Esophagus mucosa (tissue), 1 donor: ENCODE measurements at places on chromosomes 1 and 21. TPM values are rescaled to one million over a fixed set of nuclear protein-coding genes. Genes with fewer than 3 reads are reported as not detected.

Gene OVAAL
- total RNA-seq, result not detected

Gene SUSD4
- total RNA-seq, result 42.2 TPM

Gene ABCD3
- 30.3 TPM for total RNA-seq

Gene OPRD1
- not detected for total RNA-seq

Gene CRB1
- total RNA-seq, result not detected

Gene OR2T2
- total RNA-seq, result not detected

Gene HMGCL
- 28.2 TPM for total RNA-seq

Gene CR2
- 1.7 TPM for total RNA-seq

Gene KIF14
- total RNA-seq, result 3.1 TPM

Gene NTMT2
- total RNA-seq, result not detected

Gene NECTIN4
- total RNA-seq, result 115 TPM

Gene EPHA10
- 0.68 TPM for total RNA-seq

Gene OR10J1
- total RNA-seq, result not detected

Gene ACTA1
- 1.3 TPM for total RNA-seq

Gene CENPF
- 28.1 TPM for total RNA-seq

Gene TMEM52
- 0.32 TPM for total RNA-seq

Gene RAD54L
- total RNA-seq, result 5.2 TPM

GRCh38 chr1:44585315-44585920 is 88.9 kb downstream of the TMEM53 start:
- ATAC-seq, result no peak

DNA sequence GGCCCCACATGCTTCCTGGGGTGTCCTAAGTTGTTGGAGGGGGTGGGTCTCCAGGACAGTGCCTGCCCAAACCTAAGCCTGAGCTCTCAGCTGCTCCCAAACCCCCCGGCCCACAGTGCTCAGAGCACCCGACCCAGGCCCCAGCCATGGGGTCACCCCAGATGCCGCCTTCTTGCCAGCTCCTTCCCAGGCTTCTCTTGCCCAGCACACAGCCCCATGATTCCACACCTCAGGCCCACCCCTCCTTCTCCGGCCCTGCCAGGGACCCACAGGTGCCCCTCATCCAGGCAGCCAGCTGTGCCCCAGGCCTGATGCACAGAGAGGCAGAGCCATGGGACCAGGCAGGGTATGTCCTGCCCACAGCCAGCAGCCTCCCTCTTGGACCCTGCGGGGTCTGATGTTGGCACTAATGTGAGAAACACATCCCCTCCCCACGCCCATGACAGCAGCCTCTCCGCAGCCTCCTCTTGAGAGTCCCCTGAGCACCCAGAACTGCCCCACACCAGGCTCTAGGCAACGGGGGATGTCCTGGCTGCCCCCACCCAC is 4.9 kb downstream of the WNT9A start:
- no peak for ATAC-seq

DNA sequence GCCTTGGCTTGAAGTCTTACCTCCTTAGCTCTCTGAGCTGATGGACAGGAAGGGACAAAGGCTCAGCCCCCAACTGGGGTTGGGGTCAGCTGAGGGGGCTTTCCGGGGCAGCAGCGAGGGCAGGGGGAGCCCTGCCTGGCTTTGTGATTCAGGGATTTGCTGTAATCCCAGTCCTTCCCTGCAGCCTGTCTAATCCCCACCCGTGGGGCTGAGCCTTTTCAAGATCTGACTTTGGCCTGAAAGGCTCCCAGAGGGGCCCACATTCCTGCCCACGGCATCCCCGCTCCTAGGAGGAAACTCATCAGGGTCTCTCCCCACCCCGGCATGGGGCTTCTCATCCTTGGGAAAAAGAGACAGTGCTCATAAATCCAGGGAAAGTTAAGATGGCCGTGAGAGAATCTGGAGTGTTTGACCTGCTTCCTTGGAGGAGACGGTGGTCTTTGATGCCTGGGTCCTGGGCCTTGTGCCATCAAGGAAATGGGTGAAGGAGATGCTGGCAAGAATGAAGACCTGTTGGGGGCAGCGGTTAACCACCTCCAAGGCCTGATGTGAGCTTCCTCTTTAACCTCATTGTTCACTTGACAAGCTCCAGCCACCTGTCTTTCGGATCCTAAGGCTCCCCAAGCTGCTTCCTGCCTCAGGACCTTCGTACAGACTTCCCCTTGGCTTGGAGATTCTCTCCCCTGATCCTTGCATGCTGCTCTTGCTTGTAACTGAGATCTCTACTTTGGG is 83.1 kb upstream of the WNT4 start:
- no peak for ATAC-seq

- ATAC-seq, result no peak
These were observed 110.8 kb downstream of the PSMG1 start for GRCh38 chr21:39072468-39072867.

DNA sequence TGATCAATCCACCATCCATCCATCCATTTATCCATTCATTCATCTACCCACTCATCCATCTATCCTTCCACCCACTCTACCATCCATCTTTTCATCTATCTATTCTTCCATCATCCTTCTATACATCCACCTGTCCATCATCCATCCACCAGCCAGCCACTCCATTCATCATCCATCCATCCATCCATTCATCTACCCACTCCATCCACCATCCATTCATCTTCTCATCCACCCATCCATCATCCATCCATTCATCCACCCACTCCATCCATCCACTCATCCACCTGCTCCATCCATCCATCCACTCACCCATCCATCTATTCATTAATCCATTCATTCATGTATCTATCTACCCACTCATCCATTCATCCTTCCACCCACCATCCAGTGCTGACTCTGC is 127.9 kb upstream of the TMPRSS2 start:
- ATAC-seq, result no peak

DNA sequence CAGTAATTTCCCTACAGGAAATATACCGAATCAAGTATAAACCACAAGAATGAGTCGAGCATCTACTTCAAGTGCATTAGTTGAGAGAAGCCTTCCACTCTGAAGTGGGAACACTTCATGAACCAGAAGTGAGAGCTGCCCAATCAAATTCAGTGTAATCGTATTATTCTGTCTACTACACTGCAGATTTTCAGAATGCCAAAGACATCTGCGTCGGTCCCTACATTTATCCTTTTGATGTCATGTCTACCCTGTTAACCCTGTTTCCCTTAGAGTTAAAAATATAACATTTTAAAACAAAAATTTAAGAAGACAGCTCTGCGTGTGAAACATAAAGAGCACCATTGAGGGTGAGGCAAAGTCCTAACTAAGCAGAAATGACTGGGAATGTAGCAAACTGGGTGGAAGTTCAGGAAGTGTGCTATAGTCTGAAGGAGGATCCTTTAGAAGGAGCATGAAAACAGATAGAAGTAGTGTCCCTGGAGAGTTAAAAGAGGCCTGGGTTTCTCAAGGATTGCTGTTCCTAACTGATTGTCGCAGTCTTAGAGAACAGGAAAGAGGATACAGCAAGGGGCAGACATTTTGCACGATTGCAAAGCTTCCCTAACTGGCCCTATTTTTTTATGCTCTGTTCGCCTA is 291.2 kb downstream of the PTPRC start:
- no peak for ATAC-seq

DNA sequence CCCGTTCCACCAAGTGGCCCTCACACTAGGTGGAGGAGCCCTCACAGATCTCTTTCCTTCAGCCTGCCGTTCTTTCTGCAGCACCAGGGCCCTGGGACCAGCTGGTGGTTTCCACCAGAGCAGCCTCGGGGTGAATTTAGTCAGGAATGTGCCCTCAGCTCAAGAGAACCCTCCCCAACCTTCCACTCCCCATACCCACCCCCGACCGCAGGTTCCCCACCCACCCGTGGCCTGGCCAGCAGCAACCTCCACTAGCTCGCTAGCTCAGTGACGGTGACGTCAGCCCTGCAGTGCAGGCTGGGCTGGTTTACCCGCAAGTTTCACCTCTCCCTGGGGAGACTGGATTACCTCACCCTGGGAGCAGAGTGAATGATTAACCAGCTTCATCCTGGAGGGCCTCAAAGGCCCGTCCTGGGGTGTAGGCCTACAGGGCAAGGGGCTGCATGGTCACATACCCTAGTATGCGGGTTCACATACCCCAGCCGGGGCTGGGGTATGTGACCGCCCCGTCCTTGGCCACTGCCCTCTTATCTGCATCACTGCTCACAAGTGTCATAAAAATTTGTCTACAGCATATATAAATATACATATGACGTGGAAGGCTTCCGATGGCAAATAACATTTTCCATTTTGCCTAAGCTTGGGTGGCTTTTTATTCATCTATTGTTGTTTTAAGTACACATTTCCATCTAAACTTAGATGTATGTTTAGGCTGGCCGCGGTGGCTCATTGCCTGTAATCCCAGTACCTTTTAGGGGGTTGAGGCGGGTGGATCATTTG is 24.5 kb downstream of the ELF3 start:
- peak; percentile 98 for ATAC-seq

GRCh38 chr1:172814428-172814827 is 155.5 kb downstream of the FASLG start:
- ATAC-seq, result no peak

GRCh38 chr1:155339515-155340097 is 18.9 kb downstream of the RUSC1 start:
- no peak for ATAC-seq
